ENCODE measurements at places on chromosomes 3 and 15. TPM values are rescaled to one million over a fixed set of nuclear protein-coding genes. Genes with fewer than 3 reads are reported as not detected.

NR1I2 gene
- total RNA-seq, result 0.10 TPM

SUSD5 gene
- total RNA-seq, result not detected

DNA sequence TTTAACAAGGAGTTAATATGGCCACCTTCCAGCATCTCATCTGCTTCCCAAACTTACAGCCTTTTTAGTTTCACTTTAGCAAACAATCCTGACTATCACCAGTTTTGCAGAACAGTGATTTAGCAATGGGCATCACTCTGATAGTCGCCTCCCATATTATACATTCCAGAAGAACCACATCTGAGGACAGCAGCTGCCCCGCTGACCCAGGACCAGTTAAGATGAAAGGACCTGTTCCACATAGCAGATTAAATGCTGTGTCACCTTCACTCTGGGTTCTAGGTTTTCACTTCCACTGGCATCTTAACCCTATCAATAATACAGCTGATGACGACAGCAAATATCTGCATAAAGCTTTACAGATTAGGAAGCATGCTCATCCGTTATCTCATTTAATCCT lies 99.8 kb downstream of the TRIM69 start:
- no peaks in the 10 kb centered on the region for H3K27me3 ChIP-seq
- H3K4me3 ChIP-seq, result no peak overlapping the region
- H3K27ac ChIP-seq, result no peak overlapping the region
- no peaks in the 10 kb centered on the region for H3K36me3 ChIP-seq

DNA sequence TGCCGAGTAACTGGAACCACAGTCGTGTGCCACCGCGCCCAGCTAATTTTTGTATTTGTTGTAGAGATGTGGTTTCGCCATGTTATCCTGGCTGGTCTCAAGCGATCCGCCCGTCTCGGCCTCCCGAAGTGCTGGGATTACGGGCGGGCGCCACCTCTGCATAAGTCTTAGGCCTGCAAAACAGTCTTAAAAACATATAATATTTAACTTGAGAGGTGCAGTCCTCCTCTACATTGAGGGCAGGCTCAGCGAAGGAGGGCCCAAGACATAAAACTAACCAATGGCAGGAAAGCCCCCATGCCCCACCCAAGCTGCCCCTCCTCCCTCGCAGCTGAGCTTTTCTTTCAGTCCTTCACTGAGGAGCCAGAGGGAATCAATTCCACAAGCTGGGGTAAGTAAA lies at the start of gene SLC28A2:
Gene SLC28A2, plus strand, starts transcription at position 347 of the 400 bp plus-strand sequence. CDS start 982 bp downstream, outside the sequence.
- no peaks in the 10 kb centered on the region for H3K36me3 ChIP-seq
- H3K4me1 ChIP-seq, result no peaks in the 10 kb centered on the region
- no peak for DNase-seq
- H3K27ac ChIP-seq, result no peak within 1 kb of the TSS

DNA sequence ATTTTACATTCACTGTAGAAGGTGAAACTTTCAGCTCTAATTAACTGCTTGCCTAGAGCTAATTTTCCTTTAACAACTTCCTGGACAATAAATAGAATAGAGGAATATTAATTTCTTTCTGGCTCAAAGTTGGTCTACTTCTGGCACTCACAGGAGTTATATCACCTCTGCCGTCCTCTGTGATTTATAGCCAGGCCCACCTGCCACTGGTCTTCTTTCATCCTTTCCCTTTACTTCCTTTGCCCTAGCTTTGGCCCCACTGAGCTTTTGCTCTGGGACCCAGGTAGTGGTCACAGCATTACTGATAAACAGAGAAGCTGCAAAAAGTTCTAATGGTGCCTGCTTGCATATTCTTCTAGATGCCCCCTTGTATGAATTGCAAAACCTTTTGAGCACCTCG lies 49.3 kb upstream of the ABHD10 start:
- H3K27ac ChIP-seq, result no peak overlapping the region
- no peak overlapping the region for H3K4me3 ChIP-seq
- no peaks in the 10 kb centered on the region for H3K27me3 ChIP-seq
- H3K36me3 ChIP-seq, result no peaks in the 10 kb centered on the region

DNA sequence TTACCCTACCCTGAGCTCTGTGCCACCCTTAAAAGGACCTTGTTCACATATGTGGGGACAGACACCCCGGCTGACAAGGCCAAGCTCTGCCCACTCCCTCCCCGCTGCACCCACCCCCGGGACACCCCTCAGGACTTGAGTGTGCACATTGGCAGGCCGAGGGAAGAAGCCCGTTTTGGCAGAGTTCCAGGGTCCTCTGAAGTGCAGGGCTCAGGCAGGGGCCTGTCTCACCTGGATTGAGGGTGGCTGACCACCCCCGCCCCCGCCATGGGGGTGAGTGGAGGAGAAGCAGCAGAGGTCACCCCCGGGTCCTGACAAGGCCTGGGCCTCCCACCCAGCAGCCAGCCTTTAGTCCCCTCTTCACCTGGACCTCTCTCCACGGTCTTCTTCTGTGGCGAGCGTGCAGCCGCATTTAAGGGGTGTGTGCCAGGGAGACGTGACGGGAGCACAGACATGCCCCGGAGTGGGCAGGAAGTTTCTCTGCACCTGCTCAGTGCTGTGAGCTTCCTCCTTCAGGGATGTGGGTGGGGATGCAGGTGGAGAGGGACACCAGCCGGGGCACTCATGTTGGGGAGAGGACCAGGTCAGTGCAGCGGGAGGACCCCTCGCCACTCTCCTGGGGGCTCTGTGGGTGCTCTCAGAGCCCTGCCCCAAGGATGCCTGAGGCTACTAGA lies 50.7 kb downstream of the LINGO1 start:
- H3K27ac ChIP-seq, result no peak overlapping the region
- no peaks in the 10 kb centered on the region for H3K4me1 ChIP-seq
- H3K36me3 ChIP-seq, result no peaks in the 10 kb centered on the region
- no peaks in the 10 kb centered on the region for H3K27me3 ChIP-seq

DNA sequence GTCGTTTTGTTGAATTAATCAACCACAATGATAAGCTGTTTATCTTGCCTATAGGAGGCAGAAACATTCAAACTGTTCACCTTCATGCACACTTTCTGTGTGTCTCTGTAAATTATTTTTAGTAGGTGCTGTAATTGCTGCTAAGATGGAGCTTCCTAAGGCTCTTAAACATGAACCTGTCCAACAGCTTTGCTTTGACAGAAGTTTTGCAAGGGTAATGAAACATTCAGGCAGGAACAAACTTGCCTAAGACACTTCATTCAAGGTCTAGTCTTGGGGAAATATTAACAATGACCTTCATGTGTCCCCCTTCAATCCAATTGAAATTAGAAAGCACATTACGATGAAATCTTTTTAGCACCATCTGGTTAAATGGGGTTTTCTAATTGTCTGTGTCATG lies 156.1 kb downstream of the DIPK2A start:
- no peaks in the 10 kb centered on the region for H3K36me3 ChIP-seq
- H3K4me1 ChIP-seq, result no peaks in the 10 kb centered on the region
- no peak overlapping the region for H3K4me3 ChIP-seq
- no peaks in the 10 kb centered on the region for H3K27me3 ChIP-seq

- H3K36me3 ChIP-seq, result no peaks in the 10 kb centered on the region
- H3K4me3 ChIP-seq, result no peak overlapping the region
- H3K4me1 ChIP-seq, result peaks cover 7% of the 10 kb centered on the region
Measured at GRCh38 chr15:34591306-34591705, 7.9 kb upstream of the GOLGA8B start.

Data from activated CD8-positive, alpha-beta T cell treated with anti-CD3 and anti-CD28 coated beads, Interleukin-2, amount 10 ng/mL, durations not matched to agents 7 days and 5 days (primary cell).